ENCODE measurements at places on chromosomes 2 and 18. TPM values are rescaled to one million over a fixed set of nuclear protein-coding genes. Genes with fewer than 3 reads are reported as not detected.

The ABCG8 gene
- not detected for total RNA-seq

The RPRM gene
- total RNA-seq, result not detected

The ABCA12 gene
- total RNA-seq, result not detected

The ALPP gene
- total RNA-seq, result not detected

The ERMN gene
- total RNA-seq, result not detected

The TUBB8B gene
- total RNA-seq, result 1.1 TPM

The CAPN14 gene
- total RNA-seq, result 0.23 TPM

The LRATD1 gene
- not detected for total RNA-seq

The PID1 gene
- not detected for total RNA-seq

The USP34 gene
- 96.9 TPM for total RNA-seq

The KLF7 gene
- total RNA-seq, result 53.7 TPM

The SIX3 gene
- not detected for total RNA-seq

The ADD2 gene
- not detected for total RNA-seq

The ADGRF3 gene
- 0.18 TPM for total RNA-seq

The ERFE gene
- total RNA-seq, result 1.2 TPM

The LRRTM1 gene
- total RNA-seq, result not detected

The TDRD15 gene
- total RNA-seq, result not detected

The CPLX4 gene
- not detected for total RNA-seq

The ANKRD62 gene
- not detected for total RNA-seq

The GALNT13 gene
- total RNA-seq, result not detected

The DTNB gene
- total RNA-seq, result 17.0 TPM

The CRYGD gene
- not detected for total RNA-seq

The ATL2 gene
- total RNA-seq, result 45.5 TPM

The DDX1 gene
- total RNA-seq, result 124 TPM

The ACTR2 gene
- 301 TPM for total RNA-seq

The MOCOS gene
- 0.85 TPM for total RNA-seq

The CYP26B1 gene
- 1.1 TPM for total RNA-seq

The POTEE gene
- total RNA-seq, result 0.21 TPM

The VAMP5 gene
- total RNA-seq, result 186 TPM

The NOSTRIN gene
- not detected for total RNA-seq

The ANO7 gene
- 2.8 TPM for total RNA-seq

The MAL gene
- not detected for total RNA-seq

The REEP1 gene
- total RNA-seq, result 0.53 TPM

The DHX57 gene
- total RNA-seq, result 28.2 TPM

The UGT1A7 gene
- total RNA-seq, result not detected

The REG1B gene
- not detected for total RNA-seq

The CELF4 gene
- not detected for total RNA-seq

The IL1R2 gene
- not detected for total RNA-seq

The GNAL gene
- 0.65 TPM for total RNA-seq

The COLEC12 gene
- total RNA-seq, result 13.8 TPM

The HOXD12 gene
- total RNA-seq, result not detected

The FAM110C gene
- not detected for total RNA-seq

The ASPRV1 gene
- total RNA-seq, result 0.15 TPM

The SERPINB13 gene
- total RNA-seq, result not detected

The LRRTM4 gene
- total RNA-seq, result not detected

The PRSS56 gene
- total RNA-seq, result not detected

The SNED1 gene
- 22.1 TPM for total RNA-seq

The CD8B2 gene
- total RNA-seq, result not detected

The UPP2 gene
- not detected for total RNA-seq

The SPP2 gene
- not detected for total RNA-seq

The BAZ2B gene
- 69.8 TPM for total RNA-seq

The BOLL gene
- total RNA-seq, result not detected

The TNFRSF11A gene
- total RNA-seq, result 11.1 TPM

The TANK gene
- 83.2 TPM for total RNA-seq

The EIF2B4 gene
- total RNA-seq, result 43.7 TPM

The NAT8 gene
- not detected for total RNA-seq

Data from endothelial cell of umbilical vein (primary cell).